Stimulated activated CD8-positive, alpha-beta memory T cell treated with anti-CD3 and anti-CD28 coated beads, Interleukin-4, amount 100 ng/mL, for 24 hours (primary cell): ENCODE measurements at places on chromosomes 5 and 9.

DNA sequence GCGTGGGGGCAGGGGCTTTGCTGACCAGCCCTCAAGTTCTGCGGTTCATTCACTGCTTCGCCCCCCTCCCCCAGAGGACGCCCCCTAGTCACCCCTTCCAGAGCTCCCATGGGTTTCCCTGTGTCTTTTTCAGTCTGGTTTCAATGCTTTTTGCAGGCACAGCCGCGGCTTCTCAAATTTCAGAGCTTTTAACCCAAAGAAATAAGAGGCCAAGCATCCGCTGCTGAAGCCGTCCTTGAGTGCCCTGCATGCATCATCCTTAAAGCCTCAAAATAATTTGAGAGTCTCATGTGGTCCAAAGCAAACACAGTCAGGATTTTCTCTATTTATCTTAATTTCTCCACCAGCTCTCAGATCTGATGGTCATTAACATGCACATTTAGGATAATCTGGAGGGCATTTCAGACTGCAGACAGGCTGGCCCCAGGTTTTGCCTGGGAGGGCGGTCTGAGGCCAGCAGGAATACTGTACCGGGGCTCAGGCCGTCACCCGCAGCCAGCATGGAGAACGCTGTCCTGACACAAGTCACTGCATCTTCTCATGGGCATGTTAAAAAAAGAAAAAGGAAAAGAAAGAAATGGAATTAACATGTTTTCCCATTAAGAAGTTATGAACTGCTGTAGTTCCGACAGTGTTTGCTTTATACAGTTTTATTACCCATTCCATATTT, 420.8 kb upstream of the IRX4 start:
- DNase-seq, result no peak

- DNase-seq, result no peak
Measured at GRCh38 chr5:115414406-115415142, 118.1 kb upstream of the CCDC112 start.

DNA sequence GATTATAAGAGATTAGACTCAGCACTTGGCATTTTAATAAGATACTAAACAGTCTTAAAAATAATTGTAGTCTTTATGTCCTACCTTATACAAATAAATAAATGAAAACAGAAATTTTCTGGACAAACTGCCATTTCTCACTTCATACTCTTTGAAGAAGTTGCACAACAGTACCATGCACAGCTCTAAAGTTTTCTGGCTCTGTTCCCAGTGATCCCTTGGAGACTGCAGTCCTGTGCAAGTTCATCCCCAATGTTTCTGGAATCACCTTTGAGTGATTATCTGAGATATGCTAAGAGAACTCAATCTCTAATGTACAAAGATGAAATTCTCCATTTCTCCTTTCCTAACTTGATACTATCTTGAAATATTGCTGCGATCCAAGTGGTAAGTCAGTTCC, 330.4 kb upstream of the EDIL3 start:
- no peak for DNase-seq

DNA sequence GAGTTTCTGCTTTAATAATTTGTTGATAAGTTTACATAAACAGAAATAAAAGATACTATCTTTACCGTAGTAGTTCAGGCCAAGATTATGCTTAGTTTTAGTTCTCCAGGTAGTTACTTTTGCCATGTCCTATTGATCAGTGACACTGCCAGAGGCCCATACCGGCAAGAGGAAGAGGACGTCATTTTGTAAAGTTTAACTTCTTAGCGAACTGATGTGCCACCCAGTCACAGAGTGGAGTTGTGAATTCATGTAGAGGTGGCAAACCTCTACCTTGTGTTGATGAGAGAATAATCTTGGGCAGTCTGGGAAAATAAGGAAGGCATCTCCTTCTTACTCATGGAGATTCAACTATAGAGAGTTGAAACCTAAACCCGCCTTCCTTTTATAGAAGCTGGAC, 21.8 kb downstream of the RGMB start:
- no peak for DNase-seq

- no peak for DNase-seq
Measured at GRCh38 chr9:89841456-89841855, 236.6 kb downstream of the GADD45G start.

DNA sequence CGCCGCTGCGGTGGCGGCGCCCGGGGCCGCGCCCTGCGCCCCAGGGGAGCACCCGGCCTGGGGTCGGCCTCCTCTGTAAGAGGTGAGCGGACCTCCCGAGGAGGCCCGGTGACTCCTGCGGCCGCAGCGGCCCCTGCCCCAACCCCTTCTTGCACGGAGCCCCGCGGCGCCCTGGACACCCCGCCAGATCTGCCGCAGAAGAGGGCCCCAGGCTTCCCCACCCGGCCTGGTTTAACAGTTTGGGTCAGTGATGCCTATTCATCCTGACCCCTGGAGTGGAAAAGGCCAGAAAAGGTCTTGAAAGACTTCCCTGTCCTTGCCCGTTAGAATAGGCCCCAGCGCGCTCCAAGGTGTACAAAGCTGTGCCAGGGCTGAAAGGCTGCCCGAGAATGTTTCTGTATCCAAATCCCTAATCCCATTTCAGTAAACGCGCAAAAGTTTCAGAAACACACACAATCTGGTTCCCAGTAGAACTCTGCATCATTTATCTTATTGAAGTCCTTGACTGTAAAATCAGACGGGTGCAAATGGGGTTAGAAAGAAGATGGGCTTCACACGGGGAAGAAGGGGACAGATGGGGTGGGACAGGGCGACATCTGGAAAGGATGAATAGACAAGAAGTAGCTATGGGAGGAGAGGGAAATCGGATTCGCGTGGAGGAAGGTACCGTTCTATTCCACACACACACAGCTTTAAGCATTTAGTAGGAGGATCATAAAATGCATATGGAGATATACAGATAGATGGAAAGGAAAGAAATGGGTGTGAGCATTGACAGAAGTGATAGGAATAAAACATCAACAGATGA, 1.1 kb upstream of the SSBP2 start:
- peak; percentile 2 for DNase-seq

GRCh38 chr9:13118313-13118712, 161.2 kb downstream of the MPDZ start:
- DNase-seq, result no peak

GRCh38 chr5:17481378-17481777, 16.7 kb upstream of the TAF11L2 start:
- no peak for DNase-seq

DNA sequence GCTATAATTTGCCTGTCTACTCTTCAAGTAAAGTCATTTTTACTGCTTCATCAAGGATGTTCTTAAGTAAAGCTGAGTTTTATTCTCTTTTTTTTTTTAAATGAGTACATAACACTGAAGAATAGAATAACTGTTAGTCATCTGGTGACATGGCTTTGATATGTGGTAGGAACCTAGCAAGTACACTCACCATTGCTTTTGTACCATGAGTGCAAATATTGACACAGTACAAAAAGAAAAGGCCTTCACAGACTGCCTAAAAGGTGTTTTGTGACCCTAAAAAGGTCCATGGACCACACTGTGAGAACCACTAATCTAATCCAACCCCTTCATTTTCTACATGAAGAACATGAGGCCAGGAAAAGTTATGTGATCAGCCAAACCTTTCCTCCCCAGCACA, 55.0 kb downstream of the ECPAS start:
- DNase-seq, result no peak

DNA sequence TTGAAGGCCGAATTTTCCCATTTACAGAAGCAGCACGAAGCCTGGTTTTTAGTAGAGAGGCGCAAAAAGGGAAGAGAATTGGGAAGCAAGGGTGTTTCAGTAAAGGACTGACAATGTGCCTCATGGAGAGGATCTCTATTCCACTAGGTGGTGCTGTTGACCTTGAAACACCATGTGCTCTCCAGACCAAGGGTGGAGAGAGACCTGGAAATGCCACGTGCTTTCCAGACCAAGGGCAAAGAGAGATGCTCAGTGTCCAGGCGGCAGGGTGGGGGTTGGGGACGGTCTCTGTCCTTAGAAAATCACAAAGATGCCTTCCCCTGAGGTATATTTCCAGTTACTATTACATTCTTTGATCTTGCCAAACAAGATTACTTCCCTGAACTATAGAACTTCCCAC, 425.3 kb downstream of the CSNK1G3 start:
- DNase-seq, result no peak

- no peak for DNase-seq
Measured at GRCh38 chr5:13735691-13736090, 208.8 kb downstream of the DNAH5 start.

GRCh38 chr5:80707645-80708044, 52.9 kb upstream of the DHFR start:
- no peak for DNase-seq

DNA sequence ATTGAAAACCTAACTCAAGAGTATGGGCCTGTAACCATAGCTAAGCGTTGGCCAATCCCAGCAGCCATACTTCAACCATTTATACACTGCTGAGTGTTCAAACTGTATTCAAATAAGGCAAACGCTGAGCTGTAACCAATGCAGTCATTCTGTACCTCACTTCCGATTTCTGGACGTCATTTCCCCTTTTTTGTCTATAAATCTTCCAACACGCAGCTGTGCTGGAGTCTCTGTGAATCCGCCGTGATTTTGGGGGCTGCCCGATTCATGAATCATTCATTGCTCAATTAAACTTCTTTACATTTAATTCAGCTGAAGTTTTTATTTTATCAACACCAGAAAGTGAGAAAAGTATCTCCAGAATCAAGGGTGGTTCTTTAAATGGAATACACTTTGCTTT, 31.7 kb downstream of the MTX3 start:
- DNase-seq, result no peak

DNA sequence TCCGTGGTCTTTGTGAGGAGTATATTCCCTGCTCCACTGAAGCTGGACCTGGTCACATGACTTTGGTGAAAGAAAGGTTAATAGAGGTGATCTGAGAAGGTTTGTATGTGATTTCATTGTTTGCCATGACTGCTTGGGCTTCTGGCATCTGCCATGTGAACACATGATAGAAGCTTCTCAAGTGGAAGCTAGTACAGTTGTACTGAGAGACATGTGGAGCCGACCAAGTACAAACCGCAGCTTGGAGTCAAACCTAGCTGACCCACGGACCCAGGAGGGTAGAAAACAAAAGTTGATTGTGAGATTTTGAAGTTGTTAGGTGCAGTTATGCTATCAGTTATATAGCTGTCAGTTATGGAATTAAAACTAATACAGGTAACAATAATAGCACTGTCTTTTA, 140.4 kb downstream of the CARTPT start:
- no peak for DNase-seq

DNA sequence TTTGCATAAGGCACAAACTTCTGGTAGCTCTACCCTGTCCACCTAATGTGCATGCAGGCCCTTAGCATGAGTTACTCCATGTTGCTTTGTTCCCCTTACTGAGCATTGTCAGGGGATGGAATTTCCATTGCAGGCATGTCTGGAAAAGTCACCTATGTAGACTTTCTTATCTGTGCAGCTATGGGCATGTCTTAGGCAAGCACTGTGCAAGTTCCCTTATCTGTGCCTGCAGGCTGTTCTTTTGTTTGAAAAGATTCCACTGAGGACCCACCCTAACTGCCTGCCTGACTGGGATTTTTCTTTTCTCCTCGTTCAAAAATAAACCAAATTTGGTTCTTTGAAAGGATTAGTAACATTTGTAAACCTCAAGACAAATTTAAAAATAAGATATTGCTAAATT, 587.0 kb downstream of the CDH18 start:
- DNase-seq, result no peak

GRCh38 chr5:128774605-128775004, 190.7 kb upstream of the SLC27A6 start:
- no peak for DNase-seq

DNA sequence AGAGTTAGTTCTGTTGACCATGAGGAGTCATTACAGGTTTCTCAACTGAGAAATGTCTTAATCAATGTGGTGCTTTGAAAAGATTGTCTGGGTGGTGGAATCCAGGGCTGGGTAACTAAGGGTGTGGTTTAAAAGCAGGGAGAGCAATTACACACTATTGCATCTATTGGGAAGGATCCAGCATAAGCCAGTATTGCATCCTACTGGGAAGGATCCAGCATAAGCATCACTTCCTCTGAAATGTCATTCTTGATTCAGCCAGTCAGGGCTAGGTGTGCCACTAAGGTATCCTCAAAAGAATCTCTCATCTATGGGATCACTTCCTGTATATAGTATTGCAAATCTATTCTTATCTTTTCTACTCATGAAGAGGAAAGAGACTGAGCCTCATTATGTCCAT, 38.6 kb downstream of the ELOVL7 start:
- DNase-seq, result no peak

DNA sequence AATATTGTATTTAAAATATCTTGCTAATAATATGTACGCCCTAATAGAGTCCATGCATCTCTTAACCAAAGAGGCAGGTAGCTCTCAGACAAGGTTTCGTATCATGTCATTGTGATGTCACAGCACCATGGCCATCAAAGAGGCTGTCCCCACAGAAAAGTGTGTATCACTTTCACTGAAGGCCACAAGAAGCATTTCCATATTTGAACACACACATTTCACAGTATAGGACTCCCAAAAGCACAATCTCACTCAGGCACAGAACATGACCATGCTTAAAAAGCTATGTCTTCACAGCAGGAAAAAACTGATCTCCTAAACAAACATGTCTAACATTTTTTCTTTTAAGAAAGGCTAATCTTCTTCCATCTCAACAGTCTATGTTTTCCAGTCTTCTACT, 133.8 kb downstream of the DENND1A start:
- no peak for DNase-seq

GRCh38 chr5:148268566-148268965, at the start of gene SPINK13:
Gene SPINK13 (plus strand): TSS chr5:148268794. CDS start chr5:148270073, 1,279 bp downstream.
- DNase-seq, result no peak

DNA sequence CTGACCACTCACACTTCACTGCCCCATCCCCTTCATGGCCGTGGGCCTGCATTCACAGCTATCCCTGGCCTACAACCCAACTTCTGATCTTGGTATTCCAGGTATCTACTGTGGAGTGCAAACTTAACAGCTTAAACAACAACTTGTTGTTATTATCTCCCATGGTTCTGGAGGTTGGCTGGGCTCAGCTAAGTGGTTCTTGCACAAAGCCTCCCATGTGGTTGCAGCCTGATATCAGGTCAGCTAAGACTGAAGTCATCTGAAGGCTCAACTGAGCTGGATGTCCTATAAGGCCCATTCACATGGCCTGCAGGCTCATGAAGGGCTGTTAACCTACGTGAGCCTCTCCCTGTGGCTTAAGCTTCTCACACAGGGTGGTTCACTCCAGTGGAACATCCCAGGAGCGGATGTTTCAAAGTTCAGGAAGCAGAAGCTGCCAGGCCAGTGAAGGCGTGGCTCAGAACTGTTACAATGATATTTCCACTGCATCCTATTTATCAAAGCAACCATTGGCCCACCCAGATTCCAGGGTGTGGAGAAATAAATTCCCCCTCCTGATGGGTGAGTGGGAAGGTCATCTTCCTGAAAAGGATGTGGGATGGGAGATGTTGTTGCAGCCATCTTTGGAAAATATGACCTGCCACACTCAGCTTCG, 30.0 kb upstream of the TRIO start:
- DNase-seq, result no peak

- DNase-seq, result no peak
Measured at GRCh38 chr5:77824981-77825380, 48.8 kb upstream of the TBCA start.
